Neural progenitor cell (in vitro differentiated cells): ENCODE measurements at places on chromosomes 6 and 20. TPM values are rescaled to one million over a fixed set of nuclear protein-coding genes. Genes with fewer than 3 reads are reported as not detected.

- H3K27me3 ChIP-seq, result no peaks in the 10 kb centered on the region
- no peak overlapping the region for H3K27ac ChIP-seq
- no peaks in the 10 kb centered on the region for H3K4me1 ChIP-seq
- H3K4me3 ChIP-seq, result no peak overlapping the region
- no peak for DNase-seq
Observed at GRCh38 chr6:52106994-52107393, 19.6 kb upstream of the PKHD1 start.

DNA sequence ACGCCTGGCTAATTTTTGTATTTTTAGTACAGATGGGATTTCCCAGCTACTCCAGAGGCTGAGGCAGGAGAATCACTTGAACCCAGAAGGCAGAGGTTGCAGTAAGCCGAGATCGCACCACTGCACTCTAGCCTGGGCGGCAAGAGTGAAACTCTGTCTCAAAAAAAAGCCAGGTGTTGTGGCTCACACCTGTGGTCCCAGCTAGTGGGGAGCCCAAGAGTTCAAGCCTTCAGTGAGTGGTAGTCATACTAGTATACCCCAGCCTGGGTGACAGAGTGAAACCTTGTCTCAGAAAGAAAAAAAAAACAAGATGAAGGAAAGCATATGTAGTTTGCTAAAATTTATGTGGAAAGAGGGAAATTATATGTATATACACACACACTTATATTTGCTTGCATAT is 20.0 kb upstream of the POU5F1 start:
- H3K27ac ChIP-seq, result no peak overlapping the region
- H3K4me1 ChIP-seq, result no peaks in the 10 kb centered on the region
- no peaks in the 10 kb centered on the region for H3K27me3 ChIP-seq

DNA sequence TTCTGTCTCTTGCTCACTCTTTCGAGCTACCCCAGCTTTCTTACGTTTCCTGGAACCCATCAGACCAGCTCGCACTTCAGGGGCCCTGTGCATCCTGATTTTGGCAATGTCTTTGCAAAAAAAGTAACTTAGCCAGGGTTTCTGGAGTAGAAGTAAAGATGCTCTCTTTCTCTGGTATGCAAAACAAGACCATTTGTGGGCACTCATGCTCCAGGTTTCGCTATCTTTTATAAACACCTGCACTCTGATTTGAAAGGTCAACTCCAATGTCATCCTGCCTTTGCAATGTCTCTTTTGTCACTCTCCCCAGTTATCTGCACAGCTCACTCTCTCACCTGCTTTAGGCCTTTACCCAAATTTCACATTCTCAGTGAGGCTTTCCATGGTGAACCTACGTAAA is 869.1 kb downstream of the QKI start:
- H3K4me1 ChIP-seq, result no peaks in the 10 kb centered on the region
- H3K27ac ChIP-seq, result no peak overlapping the region
- no peak for DNase-seq

ZSCAN31 gene
- total RNA-seq, result 6.6 and 8.3 TPM in 2 replicates

DNA sequence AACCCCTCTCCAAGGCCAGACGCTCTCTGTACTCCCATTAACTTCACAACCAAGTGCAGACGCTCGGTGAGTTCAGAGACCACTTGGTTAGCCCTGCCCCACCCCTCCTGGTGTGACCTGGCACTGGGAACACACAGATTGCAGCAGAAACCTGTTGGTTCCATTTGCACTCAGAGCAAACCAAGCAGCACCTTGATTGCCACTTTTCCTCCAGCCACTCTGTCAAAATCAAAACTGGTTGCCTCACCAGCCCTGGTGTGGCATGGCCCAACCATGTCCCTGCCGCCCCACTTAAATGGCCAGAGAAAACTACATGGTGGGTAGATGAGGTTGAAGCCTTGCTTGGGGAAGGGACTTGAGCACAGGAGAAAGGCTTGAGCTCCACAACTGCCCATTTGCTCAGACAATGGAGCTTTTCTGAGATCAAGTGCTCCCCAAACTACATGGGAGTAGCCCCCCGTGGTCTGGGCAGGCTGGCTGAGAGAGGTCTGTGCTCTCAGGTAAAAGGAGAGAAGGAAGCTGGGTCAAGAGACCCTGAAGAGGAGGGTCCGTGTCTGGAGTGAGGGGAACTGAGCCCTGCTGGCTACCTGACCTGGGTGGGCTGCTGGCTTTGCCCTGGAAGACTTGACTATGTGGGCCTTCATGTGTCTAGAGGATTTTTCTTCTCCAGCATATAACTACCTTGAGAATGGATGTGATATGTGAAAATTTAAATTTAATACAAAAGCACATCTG is 43.4 kb downstream of the PLCG1 start:
- no peaks in the 10 kb centered on the region for H3K36me3 ChIP-seq
- no peak overlapping the region for H3K4me3 ChIP-seq
- peaks cover 15% of the 10 kb centered on the region for H3K4me1 ChIP-seq
- H3K27ac ChIP-seq, result no peak overlapping the region
- DNase-seq, result no peak
